Sciatic nerve (tissue), 2 donors: ENCODE measurements at places on chromosomes 1 and 21.

DNA sequence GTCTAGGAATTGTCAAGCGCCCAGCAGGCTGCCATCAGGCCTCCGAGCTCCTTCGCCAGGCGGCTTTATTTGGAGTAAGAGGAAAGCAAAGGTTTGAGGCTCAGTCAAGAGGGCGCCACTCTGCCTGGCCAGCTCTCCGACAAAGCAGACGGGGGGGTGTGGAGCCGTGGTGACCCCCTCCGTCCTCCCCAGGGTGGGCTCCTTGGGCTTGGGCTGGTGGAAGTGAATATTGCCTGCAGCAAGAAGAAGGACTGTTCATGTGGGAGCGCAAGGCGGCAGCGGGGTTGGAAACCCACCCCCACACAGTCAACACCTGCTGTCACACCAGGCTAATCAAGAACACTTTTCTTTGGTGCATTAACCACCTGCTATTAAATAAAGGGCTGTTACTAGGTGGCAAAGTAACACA is 14.6 kb downstream of the EPHX1 start:
- no peak for DNase-seq

GRCh38 chr1:44507490-44508396 is 102.7 kb downstream of the RNF220 start:
- no peak for DNase-seq

- no peak for DNase-seq
These were observed 240.2 kb upstream of the CSF3R start for GRCh38 chr1:36722871-36723270.

GRCh38 chr1:181190364-181191035 is 102.0 kb downstream of the IER5 start:
- DNase-seq: no peak

DNA sequence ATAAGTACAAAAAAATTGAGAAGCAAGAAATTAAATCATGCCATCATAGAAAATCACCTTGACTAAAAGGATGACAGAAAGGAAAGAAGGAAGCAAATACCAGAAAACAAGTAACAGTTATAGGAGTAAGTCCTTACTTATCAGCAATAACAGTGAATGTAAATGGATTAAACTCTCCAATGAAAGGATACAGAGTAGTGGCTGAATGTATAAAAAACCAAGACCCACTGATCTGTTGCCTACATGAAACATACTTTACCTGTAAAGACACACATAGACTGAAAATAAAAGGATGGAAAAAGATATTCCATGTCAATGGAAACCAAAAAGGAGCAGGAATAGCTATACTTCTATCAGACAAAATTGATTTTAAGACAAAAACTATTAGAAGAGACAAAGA is 52.2 kb downstream of the RABGAP1L start:
- DNase-seq: no peak

- DNase-seq: no peak
These were observed 98.6 kb downstream of the NAV1 start for GRCh38 chr1:201637282-201638079.

- no peak for DNase-seq
These were observed 54.2 kb upstream of the KAZN start for GRCh38 chr1:14544319-14544718.

DNA sequence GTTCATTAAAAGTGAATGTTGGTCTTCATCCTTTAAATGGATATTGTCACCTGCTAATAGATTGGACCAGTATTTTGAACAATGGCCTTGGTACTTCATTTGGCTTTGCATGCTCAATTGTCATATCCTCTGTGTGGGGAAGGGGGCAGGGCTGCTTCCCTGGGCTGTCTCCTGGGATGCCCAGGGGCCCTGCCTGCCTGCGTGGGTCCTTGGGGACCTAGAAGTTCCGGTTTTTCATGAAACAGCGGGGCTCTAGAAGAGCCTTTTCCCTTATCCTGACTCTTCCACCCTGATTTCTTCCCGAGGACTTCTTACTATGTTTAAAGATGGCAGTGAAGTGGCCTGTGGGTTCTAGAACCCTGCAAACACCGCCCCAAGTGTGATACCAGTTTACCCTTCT is 97.5 kb downstream of the DISC1 start:
- DNase-seq: no peak

GRCh38 chr1:43577655-43578542 is 47.2 kb downstream of the PTPRF start:
- DNase-seq: no peak

DNA sequence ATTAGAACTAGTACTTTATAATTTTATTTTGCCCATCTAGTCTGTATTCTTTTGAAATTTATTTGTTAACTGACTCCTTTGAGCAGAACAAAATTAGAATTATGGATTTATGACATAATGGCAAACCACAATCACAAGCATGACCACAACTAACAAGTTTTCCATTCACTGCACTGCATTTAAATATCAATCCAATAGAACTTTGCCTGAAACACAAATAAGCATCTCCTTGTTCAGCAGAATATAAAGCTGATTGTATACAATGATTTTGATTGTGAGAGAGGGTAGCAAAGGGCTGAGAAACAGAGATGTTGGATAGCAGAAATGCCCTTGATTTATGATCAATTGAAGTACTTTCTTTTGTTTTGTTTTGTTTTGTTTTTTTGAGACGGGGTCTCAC is 495.5 kb upstream of the RGS18 start:
- DNase-seq: no peak

DNA sequence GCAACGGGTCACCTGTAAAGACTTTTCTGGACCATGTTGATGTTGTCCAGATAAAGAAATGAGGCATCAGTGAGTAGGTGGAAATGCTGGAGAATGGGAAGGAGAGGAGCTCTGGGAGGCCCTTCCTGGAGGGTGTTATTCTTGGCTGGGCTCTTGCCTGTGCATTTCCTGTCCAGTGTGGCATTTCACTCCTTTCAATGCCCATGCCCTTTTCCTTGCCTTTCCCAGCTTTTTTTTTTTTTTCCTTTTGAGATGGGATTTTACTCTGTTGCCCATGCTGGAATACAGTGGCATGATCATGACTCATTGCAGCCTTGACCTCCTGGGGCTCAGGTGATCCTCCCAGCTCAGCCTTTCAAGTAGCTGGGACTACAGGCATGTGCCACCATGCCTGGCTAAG is 11.8 kb downstream of the NOS1AP start:
- DNase-seq: no peak

DNA sequence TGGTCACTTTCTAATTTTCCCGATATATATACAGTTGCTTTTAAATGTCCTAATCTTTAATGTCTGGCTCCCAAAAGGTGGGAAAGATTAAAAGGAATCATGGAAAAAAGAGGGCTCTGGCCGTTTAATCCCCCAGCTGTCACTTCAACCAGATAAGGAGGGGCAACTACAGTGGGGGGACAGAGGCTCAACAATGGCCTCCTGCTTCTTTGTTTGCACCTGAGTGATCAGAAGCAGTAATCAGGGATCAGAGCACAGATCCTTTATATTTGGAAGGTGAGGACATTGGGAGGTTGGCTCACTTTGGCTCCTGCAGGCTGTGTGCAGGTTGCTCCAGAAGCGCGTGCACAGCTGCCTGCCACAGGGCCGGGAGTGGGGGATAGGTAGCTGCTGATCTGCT is 212.8 kb downstream of the FMN2 start:
- DNase-seq: no peak
